ENCODE measurements at places on chromosomes 12 and 14.

DNA sequence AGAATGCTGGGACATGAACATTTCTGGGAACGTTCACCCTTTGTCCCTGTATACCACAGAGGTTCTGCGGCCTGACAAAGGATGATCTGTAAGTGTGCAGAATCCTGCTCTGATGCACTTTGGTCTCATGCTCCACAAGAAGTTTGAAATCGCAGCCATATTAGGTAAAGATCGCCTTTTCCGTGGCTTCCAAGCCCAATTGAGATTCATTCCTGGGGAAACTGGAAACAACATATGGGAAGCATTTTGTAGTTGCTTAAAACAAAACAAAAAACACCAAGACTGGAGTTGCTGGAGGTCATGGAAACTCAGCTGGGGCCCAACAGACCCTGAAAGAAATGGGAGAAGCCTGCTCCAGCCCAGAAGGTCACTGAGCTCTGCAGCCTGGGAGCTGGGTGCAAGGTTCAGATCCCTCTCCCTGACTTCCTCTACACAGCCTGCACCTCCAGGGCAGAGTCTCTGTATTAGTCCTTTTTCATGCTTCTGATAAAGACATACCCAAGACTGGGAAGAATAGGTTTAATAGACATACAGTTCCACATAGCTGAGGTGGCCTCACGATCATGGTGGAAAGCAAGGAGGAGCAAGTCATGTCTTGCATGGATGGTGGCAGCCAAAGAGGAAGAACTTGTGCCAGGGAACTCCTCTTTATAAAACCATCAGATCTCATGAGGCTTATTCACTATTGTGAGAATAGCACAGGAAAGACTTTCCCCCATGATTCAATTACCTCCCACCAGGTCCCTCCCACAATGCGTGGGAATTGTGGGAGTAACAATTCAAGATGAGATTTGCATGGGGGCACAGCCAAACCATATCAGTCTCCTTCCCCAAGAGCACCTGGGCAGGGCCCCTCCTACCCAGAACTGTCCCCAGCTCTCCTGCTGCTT lies 60.8 kb upstream of the CHGA start:
- DNase-seq: no peak

DNA sequence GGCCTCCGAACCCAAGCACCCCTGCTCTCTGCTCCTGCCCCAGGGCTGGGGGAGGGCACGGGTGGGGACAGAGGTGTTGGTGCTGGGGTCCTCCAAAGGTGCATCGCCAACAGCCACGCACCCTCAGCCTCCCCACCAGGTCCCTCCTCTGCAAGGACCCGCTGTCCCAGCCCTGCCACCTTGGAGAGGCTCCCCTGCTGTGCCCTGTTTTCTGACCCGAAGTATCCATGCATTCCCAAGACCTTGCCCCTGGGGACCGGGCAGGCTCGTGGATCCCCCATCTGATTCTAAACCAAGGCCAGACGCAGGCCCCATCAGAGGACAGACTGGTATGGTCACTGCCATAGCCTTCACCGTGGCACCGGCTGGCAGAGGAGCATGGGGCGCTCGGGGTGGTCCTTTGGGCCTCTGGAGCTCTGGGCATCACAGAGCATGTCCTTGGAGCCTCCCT lies 22.7 kb upstream of the BEGAIN start:
- peak; percentile 12 for DNase-seq

GRCh38 chr12:96846293-96846692 lies 60.8 kb upstream of the NEDD1 start:
- no peak for DNase-seq

DNA sequence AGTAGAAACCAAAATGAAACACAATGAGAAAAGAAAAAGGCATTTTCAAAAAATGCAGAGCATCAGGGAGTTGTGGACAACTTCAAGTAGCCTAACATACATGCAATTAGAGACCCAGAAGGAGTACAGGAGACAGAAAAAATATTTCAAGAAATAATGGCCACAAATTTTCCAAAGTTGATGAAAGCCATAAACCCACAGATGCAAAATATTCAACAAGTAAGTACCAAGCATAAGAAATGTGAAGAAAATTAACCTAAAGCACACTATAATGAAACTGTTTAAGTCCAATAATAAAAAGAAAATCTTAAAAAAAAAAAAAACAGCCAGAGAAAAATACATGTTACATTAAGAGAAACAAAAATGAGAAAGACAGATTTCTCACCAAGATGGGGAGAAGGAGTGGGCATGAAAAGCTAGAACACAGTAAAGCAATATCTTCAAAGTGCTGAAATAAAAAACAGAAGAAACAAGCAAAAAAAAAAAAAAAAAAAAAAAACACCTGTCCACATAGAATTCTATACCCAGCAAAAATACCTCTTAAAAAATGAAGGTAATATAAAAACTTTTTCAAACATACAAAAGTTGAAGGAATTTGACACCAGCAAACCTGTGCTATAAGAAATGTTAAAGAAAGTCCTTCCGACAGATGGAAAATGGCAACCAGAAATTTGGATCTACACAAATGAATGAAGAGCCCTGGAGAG lies 77.1 kb downstream of the PRKAB1 start:
- no peak for DNase-seq

GRCh38 chr14:50649691-50650090 lies 18.4 kb downstream of the SAV1 start:
- no peak for DNase-seq

DNA sequence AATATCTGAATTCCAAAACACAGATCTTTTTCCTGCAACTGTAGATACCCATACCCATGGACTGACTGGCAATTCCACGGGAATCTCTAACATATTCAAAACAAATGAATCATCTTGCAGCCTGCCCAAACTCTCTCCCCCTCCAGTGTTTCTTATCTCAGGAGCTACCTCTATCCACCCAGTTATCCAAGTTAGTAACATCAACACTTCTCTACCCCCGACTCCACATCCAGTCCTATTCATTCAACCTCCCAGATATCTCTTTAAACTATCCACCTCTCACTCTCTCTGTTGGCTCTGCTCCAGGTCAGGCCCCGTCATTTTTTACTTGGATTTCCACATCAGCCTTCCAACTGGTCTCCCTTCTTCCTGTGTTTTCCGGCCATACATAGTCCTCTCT lies 6.7 kb upstream of the KCNH5 start:
- DNase-seq: no peak

DNA sequence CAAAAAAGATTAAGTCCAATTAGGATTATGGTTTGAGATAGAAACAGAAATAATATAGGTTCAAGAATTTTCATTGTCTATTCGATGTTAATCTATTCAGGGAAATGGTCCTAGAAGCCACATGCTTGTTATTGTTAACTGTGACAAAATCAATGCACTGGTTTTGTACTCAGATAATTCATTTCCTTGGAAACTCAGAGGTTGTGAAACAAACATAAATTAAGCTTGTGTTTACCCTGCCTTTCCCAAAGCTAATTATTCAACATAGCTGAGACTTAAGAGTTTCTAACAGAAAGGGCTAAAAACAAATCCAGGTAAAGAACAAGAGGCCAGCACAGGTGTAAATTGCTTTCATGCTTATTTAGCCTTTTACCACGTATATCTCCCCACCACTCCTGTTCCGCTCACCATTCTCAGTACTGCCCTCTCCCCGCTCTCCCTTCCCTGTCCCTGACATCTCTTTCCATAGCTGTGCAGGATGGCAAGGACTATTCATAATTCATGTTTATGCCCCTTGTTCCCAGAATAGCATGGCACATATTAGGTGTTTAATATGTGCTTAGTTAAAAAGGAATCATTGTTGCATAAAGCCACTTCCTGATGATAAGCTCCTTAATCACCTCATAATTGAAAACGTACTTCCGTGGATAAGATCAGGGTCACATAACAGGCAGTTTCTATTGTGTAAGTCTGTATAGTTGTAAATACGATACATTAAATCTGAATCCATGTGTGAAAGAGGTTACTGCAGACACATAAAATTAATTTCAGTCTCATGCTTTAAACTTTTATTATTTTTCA lies 131.8 kb upstream of the USP15 start:
- DNase-seq: no peak

DNA sequence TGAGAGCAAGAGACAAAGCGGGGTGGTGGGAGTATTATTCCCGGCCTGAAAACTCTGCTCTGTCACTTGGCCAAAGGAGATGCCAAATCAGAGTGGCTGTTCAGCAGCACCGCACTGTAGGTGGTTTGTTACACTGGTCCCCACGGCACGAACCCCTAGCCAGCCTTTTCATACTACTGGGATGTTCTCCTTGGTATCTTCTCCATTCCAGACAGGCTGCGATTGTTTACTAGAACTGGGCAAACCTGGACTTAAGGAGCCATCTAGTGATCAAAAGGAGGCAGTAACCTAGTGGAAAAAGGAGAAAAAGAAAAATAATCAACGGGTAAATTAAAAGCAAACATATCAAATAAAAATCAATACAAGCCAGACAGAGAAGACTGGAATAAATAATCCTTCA lies 58.9 kb upstream of the TMTC2 start:
- DNase-seq: no peak

GRCh38 chr14:78790271-78790670 lies 620.1 kb downstream of the NRXN3 start:
- no peak for DNase-seq

DNA sequence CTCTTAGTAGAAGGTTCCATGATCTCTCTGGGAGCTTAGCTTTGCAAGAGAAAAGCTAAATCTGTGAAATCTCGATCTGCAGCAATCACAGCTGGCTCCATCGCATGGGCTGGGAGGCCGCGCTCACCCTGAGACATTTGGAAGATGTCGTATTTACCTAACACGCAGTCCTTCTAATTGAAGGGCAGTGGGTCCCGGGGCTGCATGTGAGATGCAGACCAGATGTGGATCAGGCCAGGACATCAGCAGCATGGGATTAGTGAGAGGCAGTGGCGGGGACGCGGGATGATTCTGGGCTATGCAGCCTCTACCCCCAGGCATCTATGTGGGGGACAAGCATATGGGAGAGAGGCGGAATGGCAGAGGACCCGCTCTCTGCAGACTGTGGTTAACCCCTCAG lies 312.4 kb upstream of the RTL1 start:
- DNase-seq: no peak

- DNase-seq: no peak
These were observed 92.6 kb downstream of the ITPR2 start for GRCh38 chr12:26740348-26740747.

DNA sequence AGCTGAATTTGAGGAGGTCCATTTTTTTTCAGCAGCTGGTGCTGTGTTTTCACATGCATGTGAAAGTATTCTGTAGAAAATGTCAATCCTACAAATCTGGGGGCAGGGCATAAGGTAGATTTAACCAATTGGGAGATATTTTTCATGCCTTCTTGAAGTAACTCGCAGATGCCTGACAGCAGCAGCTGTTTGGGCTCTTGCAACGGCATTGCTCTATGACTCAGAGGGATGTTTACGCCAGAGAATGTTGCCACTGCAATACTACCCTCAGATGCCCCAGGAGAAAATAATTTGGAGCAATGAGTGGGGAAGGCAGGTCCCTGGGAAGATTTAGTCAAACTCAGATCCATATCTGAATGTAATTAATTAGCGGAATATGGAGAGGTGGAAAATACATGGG lies 42.5 kb upstream of the MYBPC1 start:
- no peak for DNase-seq

GRCh38 chr12:61138415-61138759 lies 1121.8 kb upstream of the USP15 start:
- no peak for DNase-seq

- DNase-seq: no peak
These were observed 27.5 kb downstream of the AMN start for GRCh38 chr14:102949801-102950451.

DNA sequence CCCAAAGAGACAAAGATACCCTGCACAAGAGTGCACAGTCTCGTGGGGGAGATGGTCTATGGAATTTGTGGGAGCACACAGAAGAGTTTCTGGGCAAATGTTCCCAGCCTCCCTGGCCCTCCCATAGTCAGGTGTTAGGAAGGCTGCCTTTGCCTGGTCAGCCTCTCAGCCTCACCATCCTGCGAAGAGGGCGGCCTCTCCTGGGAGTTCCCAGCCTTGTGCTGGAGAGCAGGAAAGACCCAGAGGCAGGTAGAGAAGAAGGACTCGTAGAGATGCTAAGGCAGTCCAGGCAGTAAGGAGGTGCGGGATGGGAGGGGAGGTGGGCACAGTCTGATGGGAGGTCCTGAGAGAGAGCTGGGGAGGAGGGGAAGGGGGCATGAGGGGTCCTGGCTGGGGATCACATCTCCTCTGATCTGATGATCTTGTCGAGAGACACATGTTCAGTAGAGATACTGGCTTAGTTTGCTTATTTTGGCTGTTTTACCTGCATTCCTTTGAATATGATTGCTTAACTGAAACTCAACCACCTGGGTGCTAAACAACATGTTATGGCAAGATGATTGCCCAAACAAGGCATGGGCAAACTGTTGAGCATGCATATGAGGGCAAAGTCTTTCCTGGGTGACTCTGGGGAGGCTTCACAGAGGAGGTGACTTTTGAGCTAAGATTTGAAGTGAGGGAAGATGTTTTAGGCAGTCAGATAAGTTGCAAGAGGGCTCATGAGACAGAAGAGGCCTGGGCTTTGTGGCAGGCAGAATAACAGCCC lies 10.5 kb downstream of the SERPINA6 start:
- no peak for DNase-seq

GRCh38 chr14:57660208-57660607 lies 166.6 kb upstream of the CCDC198 start:
- DNase-seq: no peak

DNA sequence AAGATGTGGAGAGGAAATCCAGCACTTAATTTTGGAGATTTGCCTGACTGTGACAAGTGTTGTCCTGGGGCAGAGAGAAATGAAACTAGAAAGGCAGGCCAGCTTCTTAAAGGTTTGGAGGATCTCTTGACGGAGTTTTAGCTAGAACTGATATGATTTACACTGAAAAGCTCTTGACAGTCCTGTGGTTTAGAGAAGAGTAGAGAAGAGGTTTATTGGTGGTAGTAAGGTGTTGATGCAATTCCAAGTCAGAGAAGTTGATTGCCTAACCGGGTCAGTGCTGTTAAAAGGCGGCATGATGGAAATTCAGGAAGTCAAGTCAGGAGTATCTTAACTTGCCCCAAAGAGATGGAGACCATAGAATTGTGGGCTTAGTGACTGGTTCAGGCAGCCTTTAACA lies 89.0 kb upstream of the TRAF3 start:
- no peak for DNase-seq

DNA sequence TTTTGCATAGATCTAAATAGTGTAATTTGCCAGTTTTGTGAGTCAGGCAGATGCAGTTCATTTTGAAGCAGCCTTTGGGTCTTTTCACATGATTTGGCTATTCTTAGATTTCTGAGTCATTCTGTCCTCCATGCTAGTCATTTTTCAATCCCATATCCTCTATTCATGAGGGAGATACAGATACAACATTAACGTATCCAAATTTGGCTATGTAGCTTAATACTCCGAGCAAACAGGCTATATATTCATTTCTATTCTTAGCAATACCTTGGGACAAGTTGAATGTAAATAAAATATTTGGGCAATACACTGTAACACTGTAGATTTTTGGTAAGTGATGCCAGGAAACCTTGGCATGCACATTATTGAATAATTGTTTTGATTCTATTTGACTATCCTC lies 270.7 kb upstream of the PDE3A start:
- no peak for DNase-seq

DNA sequence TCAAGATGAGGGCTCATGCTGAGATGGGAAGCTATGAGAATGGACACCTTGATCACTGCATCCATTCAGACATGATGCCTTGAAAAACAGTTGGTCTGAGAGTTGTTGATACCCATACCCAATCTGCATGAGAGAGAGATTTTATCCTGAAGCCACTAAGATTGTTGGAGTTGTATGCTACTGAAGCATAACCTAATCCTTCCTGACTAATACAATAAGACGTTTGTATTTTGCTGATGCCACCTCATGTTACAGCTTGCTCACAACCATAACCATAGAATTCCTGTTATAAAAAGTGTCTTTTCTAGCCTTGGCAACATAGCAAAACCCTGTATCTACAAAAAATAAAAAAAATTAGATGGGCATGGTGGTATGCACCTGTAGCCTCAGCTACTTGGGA lies 12.7 kb upstream of the SERPINA1 start:
- DNase-seq: no peak

All from left colon (tissue), 2 donors.